ENCODE measurements at places on chromosomes 7 and 10.

DNA sequence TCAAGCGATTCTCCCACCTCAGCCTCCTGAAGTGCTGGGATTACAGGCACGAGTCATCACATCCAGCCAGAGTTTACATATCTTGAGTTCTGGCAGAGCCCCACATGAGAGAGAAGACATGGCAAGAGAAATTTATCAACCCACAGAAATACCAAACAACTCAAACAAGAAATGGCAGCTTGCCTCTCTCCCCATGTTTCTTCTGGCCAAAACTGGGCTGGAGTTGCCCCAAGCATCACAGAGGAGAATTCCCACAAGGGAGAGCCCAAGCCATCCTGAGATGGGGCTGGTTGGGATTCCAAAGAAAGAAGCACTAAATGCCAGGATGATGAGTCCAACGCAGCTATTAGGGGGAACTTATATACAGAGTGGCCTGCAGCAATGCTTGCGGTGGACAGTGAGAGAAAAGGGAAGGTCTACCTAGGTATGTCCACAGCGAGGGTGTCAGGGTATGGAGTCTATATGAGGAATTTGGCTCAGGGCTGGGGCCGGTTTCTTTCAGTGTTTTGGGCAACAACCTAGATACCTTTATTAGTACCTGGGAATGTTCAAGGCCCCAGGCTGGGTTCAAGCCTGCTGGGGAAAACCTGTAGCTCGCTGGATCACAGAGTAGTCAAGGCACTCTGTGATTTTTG lies 14.5 kb upstream of the PAX4 start:
- no peak for DNase-seq

- DNase-seq, result no peak
Measured at GRCh38 chr7:15567652-15568051, 5.8 kb upstream of the AGMO start.

DNA sequence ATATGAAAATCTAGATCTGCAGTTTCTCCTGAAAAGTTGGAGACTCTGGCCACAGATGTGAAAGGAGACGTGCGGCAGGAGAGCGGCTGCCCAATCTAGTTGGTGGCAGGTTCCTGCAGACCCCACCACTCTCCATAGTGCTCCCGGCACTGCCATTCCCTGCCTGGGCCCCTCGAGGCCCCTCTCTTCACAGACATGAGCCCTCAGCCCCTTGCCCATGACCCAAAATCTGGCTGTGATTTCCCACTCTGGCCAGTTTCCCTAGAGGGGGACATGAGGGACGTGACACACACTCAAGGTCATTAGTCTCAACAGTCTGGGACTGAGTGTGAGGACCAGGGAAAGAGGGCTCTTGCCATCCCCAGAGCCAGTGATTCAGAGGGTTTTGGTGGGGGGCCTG lies 138.7 kb downstream of the PTPN20 start:
- DNase-seq, result no peak

DNA sequence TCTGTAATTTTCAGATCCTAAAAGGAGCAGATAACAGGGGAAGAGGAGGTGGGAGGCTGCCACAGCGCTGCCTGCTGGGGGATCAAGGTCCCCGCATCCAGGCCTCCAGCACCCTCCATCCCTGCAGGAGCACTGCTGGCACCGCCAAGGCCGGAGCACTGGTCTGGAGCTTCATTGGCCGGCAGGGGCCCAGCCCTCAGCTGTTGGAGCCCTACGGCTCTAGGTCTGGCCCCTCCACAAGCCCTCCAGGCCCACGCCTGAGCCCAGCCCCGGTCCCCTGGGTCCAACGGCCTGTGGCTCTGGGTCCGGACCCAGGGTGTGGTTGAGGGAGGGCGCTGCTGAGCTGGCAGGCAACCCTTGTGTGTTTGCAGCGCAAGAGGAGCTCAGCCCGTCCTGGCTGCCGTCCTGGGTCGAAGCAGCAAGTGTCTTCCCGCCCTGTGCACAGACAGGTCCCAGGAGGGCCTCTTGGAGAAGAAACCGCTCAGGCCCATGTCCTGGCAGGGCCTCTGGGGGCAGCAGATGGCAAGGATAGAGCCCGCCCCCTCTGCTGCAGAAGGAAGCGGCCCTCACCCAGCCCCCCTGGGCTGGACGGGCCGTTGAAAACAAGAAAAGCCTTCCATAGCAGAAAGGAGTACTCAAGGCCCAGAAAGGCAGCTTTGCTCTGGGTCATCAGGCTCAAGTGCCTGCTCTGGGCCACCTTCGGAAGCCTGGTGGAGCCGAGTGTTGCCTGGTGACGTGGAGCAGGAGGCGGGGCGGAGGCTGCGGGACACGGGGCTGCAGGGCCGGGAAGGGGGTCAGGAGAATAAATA lies 54.3 kb upstream of the TNRC18 start:
- DNase-seq, result no peak

GRCh38 chr10:114772496-114773196 lies 48.9 kb upstream of the FHIP2A start:
- DNase-seq, result no peak

DNA sequence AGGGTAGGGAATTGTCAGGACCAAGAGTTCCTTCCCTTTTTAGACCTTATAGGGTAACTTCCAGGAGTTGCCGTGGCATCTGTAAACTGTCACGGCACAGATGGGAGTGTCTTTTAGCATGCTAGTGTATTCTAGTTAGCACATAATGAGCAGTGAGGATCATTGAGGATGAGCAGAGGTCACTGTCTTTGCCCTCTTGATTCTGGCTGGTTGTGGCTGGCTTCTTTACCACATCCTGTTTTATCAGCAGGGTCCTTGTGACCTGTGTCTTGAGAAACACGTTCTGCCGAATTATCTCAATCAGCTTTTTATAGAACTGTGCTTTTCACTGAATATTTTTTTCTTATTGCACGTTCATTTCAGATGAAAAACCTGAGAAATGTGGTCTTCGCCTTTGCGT lies 41.5 kb downstream of the MINPP1 start:
- DNase-seq, result no peak

DNA sequence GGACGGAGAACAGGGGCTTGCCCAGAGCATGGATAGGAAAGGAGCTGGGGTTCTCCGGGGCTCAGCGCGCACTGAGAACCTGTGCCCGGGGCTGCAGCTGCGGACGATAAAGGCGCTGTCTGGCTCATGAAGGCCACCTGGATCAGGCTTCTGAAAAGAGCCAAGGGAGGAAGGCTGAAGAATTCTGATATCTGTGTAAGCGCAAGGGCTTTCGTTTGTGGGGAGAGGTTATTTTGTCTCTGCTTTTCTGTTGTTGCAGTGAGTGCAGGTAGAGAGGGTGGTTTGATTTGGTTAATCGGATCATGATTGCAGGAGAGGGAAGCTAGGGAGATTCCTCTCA lies 250.5 kb downstream of the NSUN6 start:
- no peak for DNase-seq

- DNase-seq, result no peak
Measured at GRCh38 chr7:11341285-11341944, 367.7 kb downstream of the PHF14 start.

GRCh38 chr10:128036011-128036615 lies 90.1 kb downstream of the MKI67 start:
- no peak for DNase-seq

DNA sequence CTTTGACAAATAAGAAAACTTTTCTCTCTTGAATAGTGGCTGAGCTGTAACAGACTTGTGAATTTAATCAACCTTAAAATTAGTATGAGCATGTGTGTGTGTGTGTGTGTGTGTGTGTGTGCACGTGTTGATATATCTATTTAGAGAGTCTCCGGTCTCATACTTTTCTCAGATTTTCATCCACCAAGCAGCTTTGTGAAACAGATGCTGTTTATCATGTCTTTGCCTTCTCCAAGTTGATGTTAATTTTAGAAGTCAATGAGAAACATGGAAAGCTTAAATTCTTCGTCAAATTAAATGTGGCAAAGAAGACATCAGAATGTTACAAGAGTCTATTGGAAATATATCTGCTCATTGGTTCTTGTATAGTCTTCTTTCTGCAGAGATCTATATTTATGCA lies 839.2 kb upstream of the CELF2 start:
- DNase-seq, result no peak

DNA sequence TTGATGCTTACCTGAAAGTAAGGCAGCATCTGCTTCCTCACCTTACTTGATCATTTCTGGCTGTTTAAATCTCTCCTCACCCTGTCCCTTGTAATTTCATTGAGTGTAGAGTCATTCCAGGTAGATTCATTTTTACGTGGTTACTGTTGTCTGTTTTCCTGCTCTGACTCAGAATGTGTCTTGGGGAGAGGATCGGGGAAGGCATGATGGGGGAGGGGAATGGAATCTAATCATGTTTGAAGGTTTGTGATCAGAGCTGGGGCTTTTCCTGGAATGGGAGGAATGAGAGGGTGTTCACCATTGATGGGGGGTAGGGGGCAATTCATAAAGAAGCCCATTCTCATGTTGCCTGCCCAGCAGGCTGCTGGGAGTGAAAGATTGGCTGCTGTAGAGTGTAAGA lies 18.7 kb downstream of the SEC24C start:
- no peak for DNase-seq

DNA sequence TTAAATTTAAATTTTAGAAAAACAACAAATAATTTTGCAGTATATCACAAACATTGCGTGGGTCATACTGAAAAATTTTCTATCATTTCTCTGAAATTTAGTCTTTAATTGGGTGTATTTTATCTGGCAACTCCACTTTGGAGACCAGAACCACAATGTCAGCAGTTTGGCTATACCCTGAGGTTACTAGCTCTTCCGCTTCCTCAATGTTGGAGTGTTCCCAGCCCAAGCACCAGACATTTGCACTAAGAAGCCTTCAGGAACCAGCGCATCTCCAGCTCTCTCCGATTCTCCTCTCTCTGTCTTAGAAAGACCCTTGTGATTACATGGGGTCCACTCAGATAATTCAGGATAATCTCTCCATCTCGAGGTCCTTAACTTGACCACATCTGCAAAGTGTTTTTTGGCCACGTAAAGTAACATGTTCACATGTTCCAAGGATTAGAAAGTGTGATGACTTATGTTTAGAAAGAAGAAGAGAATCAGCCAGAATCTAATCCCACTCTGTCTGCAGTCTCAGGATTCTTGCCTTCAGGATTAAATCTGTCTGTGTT lies 43.1 kb upstream of the ADRB1 start:
- no peak for DNase-seq

- no peak for DNase-seq
Measured at GRCh38 chr10:29319205-29319781, 30.4 kb downstream of the LYZL1 start.

GRCh38 chr7:5077740-5078139 lies 32.1 kb downstream of the RBAK start:
- DNase-seq, result no peak

DNA sequence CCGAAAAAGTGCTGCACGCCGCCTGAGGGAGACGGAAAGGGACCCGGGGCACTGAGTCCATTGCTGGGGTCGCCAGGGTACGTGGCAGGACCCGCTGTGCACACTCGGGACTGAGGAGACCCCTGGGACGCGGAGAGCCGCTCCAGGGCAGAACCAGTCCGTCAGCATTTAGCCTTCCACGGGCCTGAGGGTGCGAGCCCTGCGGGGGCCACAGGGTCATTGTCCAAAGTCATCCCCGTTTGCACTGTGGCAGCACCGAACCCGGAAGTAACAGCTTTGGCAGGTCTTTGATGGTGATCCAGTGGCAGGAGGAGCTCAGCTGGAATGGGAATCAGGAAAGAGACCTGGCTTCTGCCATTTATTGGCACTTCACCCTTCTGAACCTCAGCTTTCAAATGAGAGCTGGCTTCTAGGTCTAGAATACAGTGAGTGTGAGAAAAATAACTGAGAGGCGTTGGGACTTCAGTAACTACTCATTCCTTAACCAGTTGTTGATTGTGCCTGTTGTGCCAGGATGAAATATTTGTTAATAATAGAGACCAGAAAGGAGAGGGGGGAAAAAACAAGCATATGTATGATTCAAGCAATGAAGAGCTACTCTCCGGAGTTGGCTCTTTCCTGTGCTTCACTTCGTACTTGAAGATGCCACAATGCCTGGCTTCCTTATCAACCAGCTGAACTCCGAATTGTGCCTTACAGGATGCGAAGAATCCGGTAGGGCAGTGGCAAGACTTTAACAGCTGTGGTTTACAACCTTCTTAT lies 811 bp upstream of the ARHGAP12 start:
- DNase-seq, result no peak

DNA sequence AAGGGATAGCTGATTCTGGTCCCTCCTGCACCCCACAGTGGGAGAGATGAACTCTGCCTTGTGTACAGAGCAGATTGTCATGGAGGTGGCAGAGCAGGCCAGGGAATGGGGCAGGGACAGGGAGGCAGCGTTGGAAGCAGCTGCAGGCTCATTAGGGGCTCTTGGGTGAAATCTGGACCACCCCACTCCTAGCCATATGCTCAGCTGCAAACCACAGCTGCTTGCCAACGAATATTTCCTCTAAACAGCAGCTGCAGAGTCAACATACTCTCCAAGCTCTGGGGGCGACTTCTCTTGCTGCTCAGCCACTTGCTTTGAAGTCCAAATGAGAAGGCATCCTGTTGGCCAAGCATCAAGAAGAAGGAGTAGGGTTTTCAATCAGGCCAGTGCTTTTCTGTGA lies 302.3 kb upstream of the AUTS2 start:
- DNase-seq, result no peak

GRCh38 chr10:130844310-130844709 lies 467.2 kb downstream of the TCERG1L start:
- no peak for DNase-seq

DNA sequence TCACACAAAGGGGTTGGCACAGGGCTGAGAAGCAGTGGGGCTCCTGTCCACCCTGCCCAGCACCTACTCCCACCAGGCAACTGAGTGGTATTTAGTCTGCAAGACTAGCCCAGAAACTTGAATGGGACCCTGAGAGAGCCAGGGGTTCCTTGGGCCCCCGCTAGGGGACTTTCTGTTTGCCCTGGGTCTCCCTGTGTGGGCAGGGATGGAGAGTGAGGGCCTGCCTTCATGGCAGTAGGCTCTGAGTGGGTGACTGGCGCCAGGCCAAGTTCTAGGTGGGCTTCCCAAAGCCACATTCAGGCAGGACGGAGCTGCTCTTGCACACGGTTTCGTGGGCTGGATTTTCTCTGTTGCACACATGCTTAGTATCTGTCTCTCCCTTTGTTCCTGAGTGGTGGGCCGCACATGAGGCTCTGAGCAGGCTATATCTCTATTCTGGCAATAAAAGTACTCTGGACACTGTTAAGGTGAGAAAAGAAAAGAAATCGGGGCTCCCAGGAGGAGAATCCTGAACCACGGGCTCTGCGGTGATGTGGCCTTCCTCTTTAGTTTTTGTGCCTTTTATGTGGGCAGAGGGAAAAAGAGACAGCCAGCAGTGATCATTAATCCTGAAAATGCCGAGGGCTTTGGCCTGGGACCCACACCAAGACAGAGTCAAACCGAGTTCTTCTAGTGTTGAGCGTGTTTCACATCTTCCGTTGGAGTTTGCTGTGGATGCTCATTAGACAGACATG lies 26.9 kb downstream of the IL2RA start:
- DNase-seq, result no peak

DNA sequence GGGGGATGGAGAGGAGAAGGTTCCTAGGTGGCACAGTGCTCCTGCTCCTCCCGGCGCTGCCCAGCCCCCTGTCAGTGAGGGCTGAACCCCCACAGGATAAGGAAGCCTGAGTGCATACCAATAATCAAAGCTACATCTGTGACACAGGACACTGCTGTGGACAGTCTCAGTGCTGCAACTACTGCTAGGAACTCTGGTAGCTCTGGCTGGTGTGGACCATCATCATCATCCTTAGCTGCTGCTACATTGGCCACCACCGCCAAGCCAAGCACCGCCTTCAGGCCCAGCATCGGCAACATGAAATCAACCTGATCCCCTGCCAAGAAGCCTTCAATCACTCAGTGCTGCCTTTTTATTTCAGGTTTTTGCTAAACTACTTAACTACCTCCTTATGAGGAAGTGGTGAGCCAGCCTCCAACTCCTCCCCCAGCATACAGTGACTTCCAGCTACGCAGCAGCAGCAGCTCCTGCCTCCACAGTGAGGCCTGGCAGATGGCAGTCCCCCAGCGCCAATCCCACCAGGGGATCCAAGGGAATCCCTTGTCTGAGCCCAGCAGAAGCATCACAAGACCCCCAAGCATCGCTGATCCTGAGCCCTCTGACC lies 32.1 kb upstream of the SLC26A4 start:
- no peak for DNase-seq
